ENCODE measurements at places on chromosomes 3 and 15.

DNA sequence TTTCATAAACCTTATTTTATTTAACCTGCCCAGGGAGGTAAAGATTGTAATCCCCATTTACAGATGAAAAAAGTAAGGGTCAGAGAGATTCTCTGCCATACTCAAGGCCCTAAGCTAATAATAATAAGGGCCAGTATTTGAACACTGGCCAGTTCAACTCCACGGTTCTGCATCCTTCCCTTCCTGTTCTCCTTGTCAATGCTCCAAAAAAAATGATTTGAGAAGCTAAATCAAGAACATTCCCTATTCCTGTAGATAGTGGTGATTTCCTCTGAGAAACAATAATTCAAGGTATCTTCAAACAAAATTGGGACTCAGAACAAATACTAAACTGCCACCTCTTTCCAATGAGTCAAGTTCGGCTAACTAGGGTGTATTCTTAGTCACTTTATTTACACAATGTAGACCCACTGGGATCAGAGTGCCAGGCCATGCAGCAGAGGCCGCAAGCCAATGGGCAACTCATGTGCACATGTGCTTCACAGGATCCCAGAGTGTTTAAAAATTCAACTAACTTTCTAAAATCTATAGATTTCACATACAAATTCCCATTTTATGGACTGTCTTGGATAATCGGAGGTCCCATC lies 459.6 kb upstream of the WNT5A start:
- DNase-seq: no peak

DNA sequence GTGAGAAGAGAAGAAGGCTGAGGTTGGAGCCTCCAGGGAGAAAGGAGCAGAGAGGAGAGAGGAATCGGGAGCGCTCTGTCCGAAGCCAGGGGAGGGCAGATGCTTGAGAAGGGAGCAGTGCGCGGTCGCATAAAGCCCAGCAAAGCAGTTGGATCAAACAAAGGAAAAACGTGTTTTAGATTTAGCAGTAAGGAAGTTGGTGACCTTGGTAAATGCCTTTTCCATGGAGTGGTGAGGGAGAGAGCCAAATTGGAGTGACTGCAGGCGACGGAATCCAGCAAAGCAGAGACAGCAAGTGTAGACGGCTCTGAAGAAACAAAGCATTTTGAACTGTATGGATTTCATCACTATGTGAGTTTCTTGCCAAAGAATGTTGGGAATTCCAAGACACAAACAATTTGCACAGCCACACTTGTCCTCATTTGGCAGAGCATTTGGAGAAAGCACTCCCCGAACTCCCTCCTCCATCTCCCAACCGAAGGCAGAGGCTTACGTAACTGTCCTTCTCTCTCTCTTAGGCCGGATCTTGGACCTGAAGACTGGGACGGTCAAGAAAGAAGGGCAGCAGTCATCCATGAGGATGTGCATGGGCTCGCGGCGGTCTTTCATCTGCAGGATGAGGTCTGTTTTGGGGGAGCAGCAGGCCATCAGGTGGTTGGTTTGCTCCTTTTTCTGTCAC lies 103.6 kb downstream of the ARNT2 start:
- peak; percentile 48 for DNase-seq

DNA sequence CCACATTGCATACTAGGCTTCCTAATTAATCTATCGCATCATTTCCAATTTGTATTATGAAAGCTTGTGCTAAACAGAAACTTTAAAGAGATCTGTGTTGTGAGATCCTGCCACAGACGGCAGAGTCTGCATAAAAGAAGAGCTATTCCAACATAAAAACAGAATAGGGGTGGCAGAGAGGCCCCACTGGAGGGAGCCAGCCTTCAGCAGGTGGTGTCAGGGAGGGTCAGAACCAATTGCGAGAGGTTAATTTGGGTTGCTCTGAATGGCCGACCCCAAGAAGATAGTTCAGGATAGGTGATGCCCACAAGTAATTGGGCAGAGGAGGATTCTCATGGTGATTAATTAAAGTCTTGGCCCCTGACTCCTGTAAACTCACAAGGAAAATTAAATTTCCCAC lies 74.8 kb downstream of the DCLK3 start:
- no peak for DNase-seq

GRCh38 chr15:98800437-98801233 lies 152.3 kb downstream of the IGF1R start:
- peak; percentile 73 for DNase-seq

DNA sequence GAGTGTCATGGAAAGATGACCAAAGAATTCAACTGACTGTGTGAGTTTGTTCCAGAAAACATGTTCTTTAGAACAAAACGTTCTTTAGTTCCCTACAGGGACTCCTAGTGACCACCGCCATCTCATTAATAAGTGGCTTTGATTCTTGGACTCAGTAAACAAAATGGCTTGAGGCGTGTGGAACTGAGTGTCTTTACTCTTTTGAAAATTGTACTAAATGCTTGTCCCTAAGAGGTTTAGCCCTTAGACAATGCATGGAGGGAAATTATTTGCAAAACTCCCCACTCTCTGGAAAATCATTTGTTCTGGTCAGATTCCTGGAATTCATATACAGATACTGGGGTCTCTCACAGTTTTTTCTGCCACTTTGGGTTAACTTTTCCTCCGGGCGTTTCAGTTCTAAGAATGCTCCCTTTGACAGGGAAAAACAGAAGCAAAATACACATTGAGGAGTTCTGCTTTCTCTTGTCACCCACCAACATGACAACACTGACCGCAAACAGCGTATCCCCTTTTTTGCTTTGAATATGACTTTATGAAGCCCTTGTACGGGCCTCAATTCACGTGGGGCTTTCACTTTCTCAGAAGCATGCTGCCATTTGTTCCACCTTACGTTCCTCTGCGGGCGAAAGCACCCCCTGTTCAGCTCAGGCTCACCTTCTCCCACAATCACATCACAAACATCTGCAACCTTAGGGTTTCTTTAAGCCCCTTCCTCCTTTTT lies 15.3 kb upstream of the NRROS start:
- no peak for DNase-seq

DNA sequence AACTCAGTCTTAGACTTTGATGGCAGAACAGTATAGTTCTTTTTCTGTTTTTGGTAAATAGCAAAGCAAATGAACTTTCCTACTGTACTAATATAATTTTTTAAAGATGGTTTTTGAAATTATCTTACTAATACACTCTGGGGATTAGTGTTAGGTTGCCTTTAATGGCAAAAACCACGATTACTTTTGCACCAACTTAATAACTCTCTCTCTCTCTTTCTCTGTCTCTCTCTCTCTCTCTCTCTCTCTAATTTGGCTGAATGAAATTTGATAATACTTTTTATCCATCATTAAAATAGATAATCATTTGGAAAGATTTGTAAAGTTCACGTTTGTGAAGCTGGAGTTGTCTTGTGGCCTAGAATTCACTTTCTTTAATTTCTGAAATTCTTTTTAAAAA lies 257.8 kb downstream of the LPP start:
- DNase-seq: no peak

DNA sequence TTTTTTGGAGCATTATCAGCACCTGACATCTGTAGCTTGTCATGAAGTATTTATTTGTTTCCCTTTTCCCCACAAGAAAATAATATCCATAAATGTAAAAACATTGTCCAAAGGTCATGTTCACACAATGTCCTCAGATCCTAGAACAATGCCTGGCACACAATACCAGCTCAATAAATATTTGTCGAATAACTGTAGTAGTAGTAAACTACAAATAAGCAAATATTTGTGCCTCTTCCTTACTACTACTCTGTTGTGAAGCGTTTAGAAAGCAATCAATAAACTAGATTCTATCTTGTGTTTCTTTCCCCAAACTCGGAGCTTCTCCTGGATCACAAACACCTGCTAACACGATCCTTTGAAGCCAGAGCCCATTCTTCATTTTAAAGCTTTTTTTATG lies 459.6 kb upstream of the NECTIN3 start:
- no peak for DNase-seq

Measured in stromal cell of bone marrow (primary cell).